IPS DF 19.7 (cell line): ENCODE measurements at places on chromosomes 2 and 18.

DNA sequence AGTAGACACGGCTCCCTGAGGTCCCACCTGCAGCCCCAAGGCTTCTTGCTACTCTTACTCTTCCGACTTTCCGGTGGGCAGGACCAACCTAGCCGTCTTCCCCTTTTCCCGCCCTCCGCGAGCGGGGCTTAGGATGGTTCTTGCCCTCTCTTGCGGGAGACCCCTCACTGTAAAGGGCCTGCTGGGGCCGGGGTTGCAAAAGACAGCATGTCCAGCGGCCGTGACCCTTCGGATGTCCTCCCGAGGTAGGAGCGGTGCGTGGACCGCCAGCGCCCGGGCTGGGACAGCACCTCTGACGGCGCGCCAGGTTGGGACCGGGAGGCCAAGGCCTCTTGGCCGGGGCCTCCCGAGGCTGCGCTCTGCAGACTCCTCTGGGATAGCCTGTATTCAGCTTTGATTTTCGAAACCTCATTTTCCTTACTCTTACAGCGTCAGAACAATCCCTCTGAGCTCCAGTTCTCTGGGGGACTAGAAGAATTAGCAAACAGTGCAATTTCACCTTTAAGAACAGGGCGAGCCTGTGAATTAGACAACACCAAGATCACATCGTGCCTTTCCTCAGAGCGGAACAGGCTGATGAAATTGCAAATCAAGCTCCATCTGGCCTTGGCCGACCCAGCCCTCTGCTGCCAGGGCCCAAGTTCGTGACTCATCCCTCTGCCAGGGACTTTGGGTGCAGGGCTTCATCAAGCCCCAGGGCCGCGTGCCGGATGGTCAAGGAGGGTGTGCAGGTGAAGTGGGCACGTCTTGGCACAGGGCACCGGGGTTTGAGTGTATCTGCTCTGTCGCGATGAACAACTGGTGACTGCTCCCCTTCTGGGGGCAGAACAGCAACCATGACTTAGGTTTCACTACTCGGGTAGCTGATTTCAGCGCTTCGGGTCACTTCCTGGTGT, 777 bp downstream of the MOCOS start:
- no peak for DNase-seq

DNA sequence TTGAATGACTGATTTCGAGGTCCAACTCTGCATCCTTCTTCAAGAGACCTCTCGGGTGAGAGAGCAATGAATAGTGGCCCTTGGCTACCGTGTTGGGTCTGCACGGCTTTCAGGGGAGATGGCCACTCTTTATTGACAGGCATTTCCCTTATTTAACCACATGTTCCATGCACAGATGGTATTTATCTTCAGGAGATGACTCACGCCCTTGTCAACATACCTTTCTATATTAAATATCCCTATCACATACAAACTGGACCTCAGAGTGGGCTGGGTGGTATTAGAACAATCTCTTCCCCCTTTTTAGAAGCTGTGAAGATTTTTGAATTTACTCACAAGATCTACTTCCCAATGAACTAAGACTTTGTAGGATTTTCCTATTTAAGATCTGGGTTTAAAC, 109.6 kb upstream of the CDC42EP3 start:
- DNase-seq = no peak

- no peak for DNase-seq
Measured at GRCh38 chr18:25810736-25811135, 279.7 kb downstream of the SS18 start.

GRCh38 chr2:189548666-189549448, 31.7 kb downstream of the SLC40A1 start:
- no peak for DNase-seq

GRCh38 chr2:7119132-7119835, 202.1 kb downstream of the RNF144A start:
- no peak for DNase-seq

DNA sequence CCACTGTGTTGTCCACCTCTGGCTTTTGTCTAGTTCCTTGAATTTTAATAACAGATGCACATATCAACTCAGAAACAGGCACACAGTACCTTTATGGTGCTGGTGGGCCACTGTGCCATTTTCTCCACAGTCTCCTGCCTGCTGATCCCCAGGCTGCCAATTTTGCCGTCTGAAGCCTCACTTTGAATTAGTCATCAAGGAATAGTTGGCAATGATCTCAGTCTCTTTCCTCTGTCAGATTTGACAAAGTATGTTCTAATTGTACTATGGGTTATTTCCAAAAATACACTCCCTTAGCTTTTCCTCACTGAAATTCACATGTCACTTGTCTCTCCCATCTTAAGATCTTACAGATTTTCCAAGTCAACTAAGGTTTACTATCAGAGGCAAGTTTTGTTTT, 140.7 kb downstream of the ZNF516 start:
- no peak for DNase-seq

DNA sequence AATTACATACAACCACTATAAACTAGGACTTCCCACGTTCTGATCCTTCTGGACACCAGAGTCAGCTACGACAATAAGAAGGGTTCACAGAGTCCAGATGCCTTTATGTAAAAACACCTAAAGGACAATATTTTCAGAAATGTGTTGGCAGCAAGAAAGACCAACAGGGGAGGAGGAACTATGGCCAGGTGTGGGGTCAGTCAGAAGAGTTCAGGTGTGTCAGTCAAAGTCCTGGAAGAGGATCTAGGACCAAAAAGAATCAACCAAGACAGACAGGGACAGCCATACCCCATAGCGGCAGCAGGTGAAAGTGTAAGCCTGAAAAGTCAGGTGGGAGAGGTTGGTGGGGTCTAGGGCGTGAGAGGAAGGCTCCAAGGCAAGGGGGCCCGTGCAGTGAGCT, 38.0 kb upstream of the YPEL5 start:
- no peak for DNase-seq

- no peak for DNase-seq
Measured at GRCh38 chr2:50955081-50955480, 76.9 kb downstream of the NRXN1 start.

DNA sequence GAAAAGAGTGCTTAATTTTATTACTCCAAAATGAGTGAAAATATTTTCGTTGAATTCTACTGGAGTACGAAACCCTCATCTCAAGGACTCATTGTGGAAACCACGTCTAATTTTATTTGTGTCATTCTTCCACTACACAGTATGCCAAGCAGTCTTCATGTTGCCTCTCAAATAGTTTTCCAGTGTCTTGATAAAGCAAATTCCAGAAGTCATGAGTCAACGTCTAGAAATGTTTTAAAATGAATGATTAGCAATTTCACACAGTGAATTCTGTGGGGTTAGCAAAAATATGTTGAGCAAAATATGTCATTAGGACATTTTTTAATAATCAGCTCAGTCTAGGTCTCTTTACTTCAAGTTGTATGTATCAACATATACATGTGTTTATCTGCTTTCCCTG, 865.5 kb downstream of the DSC3 start:
- no peak for DNase-seq

- DNase-seq = peak; percentile 69
Measured at GRCh38 chr2:167861574-167862193, 385.7 kb downstream of the STK39 start.

DNA sequence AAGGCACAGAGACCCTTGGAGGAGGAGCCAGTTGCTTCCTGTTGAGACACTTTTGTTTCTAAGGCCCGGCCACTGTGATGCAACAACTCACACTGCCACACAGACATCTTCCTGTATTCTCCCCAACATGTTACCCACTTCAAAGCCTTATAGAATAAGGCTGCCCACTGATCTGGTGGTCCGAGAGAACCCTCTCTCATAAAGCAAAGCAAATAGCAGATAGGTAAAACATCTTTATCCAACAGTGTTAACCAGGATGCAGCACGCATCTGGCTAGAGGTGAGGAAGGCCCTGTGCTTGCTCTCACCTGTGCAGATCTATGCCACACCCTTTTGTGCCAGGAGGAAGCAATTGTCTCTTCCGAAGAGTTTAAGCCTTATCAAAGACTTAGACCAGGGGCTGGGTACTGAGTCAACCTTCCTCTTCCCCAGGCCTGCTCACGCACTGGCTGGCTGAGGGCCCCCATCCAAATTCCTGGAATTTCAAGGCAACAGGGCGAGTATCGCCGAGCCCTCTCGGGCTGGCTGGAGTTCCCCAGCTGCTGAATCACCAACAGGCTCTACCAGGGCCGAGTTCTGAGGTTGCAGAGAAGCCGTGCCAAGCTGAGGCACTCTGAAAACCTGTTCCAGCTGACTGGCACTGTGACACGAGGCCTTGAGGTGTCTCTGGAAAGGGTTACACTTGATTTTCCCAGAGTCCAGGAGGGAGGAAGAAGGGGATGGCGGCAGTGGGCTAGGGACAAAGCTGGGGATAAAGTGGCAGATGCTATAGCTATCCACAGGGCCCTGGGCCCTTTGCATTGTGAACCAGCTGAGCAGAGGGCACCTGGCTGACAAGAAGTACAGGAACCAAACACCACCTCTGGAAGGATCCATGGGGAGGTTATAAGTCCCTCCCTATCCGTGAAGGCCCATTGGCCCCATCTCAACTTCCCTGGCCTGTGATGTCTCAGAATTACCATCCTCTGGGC, 29.3 kb downstream of the TGFA start:
- peak; percentile 9 for DNase-seq

GRCh38 chr2:48110492-48110891, 204.2 kb upstream of the FBXO11 start:
- DNase-seq = no peak

- DNase-seq = no peak
Measured at GRCh38 chr18:48543228-48543627, 4.4 kb downstream of the CTIF start.

DNA sequence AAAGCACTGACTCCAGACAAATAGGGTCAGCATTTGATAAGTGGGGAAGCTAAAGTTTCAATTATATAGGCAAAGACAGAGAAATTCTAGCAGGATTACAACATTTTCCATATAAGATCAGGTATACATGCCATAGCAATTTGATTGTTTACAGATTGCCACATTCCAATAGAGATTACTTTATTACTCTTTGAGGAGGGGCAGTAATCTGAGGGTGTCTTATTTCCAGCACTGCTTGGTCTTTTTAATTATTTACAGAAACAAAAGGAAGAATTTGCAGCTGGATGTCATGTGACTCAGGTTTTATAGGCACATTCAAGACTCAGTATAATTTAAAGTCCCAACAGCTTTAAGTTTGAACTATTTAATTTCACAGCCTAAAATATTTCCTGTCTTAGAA, 42.5 kb upstream of the GPR39 start:
- no peak for DNase-seq

GRCh38 chr18:50902797-50903196, 23.9 kb downstream of the ME2 start:
- DNase-seq = no peak

DNA sequence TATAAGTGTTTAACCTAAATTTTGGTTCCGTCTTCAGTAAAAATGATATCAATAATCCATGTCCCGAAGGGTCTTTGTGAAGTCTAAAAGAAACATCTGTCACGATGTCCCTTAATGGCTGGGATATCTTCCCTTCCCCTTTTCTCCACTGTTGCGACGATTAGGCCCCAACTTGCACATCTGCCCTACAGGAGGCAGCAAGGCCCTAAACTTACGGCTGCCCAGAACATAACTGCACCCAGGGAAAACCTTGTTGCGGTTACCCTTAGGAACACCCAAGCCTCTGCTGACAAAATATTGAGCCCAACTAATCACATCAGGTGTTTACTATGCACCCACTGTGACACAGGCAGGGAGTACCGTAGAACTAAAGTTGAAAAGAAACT, 1.3 kb upstream of the SMAD2 start:
- DNase-seq = no peak

DNA sequence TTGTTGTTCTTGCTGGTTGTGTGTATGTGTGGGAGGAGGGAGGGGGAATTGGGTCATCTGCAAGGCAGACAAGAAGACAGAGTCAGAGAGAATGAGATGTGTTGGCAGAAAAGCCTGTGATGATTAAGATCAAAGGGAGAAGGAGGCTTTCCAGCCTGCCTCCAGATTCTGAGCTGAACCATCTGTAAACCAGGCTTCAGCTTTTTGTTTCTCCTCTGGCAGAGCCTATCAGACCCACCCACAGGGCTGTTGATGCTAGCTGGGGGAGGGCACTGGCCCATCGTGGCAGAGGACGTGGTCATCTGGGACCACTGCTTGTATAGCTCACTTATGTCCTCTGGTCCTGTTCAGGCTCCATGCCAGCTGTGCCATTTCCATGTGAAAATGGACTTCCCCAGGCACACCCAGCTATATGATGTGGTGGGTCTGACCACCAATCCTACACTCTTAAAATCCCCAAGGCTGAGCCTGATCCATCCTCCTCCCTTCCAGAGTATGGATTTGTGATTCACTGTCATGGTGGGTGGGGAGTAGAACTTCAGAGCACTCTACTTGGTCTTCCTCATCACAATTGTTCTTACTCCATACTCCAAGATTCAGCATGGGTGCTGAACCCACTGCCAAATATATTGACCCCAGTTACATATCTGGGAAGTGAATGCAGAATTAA, 27.8 kb upstream of the COL6A3 start:
- no peak for DNase-seq

- DNase-seq = no peak
Measured at GRCh38 chr2:173264151-173264550, 90.5 kb upstream of the CDCA7 start.

GRCh38 chr18:45335282-45336043, 279.8 kb upstream of the SLC14A2 start:
- no peak for DNase-seq

DNA sequence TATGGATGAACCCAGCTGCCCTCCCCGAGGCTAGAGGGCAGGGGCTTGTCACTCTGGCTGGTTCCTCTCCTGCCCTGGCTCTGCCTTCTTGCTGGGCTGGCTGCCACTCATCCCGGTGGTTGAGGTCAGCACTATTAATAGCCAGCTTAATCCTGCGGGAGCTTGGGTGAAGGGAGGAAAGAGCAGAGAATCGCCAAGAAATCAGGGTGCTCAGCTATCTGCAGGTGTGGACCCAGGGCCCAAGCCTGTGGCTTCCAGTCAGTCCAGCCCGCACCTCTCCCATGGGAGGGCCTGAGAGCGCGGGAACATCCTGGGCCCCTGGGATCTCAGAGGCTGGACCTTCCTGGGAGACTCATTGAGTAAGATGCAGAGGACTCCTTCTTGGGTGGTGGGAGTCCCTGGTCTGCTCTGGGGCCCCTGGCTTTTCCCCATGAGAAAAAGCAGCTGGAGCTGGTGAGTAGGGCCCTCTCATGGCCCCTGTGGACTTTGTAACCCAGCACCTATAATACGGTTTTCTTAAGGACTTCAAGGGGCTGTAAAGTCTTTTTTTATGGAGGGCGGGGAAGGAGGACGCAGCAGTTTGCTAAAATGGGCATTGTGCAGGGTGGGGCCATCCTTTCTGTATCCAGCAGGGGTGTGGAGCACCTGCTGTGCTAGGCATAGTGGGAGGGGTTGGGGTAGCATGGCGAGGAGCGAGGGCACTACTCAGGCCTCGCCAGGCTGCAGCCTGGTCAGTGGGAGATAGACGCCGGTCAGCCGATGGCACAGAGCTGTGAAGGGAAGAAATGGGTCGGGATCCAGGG, 27.4 kb upstream of the CNNM3 start:
- no peak for DNase-seq

DNA sequence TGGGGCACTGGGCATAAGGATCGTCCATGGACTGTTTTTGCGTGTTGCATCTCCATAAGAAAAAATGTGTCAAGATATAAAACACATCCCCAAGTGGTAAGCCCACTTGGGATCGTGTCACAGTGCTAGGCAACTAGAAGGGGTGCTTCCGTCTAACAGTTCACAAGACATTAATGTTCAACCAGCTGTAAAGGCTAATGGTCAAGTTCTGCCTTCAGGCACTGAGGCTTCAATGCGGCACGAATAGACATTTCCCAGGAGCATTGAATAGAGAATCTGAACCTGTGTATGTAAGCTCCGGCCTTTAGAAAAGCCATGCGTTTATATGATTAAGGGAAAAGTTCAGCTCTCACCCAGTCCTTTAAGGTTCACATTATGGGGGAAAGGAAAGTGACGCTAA, 42.0 kb downstream of the ABHD3 start:
- DNase-seq = no peak
